Spinal cord (tissue), 10 donors: ENCODE measurements at places on chromosomes 2 and 18.

DNA sequence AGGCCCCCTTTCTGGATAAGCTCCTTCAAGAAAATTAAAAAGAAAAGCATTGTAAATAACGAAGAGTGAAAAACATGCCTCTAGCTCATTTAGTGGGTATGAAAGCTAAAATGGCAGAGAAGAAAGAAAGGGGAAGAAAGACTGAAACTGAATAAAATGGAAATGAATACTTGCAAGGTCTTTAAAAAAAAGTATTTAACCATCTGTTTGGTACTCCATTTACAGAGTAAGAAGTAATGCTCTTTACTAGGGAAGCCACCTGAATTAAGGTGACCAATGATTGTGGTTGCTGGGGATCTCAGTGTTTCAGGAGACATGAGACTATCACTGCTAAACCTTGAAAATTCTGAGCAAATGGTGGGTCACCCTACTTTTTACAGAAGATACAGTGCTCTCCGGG lies 17.7 kb upstream of the ARL5A start:
- no peak for DNase-seq

DNA sequence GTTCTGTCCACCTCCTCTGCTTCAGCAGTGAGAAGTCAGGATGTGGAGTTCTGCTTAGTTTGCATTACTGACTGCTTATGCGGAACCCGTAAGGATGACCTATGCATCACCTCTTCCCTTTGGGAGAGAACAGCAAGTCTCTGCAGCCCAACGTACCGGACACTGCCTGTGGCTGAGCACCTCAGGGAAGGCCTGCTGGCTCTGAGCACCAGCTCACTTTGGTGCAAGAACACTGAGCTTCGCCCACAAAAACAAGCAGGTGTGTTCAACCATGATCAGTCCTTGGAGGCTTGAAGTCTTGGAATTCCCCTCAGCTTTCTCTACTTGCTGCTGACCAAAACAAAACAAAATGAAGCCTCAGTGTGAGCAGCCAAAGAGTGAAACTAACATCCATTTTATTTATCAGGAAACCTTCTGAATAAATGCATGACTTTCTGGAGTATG lies 52.7 kb upstream of the NCK2 start:
- DNase-seq, result no peak

GRCh38 chr2:36562240-36562639 lies 35.7 kb downstream of the FEZ2 start:
- no peak for DNase-seq

DNA sequence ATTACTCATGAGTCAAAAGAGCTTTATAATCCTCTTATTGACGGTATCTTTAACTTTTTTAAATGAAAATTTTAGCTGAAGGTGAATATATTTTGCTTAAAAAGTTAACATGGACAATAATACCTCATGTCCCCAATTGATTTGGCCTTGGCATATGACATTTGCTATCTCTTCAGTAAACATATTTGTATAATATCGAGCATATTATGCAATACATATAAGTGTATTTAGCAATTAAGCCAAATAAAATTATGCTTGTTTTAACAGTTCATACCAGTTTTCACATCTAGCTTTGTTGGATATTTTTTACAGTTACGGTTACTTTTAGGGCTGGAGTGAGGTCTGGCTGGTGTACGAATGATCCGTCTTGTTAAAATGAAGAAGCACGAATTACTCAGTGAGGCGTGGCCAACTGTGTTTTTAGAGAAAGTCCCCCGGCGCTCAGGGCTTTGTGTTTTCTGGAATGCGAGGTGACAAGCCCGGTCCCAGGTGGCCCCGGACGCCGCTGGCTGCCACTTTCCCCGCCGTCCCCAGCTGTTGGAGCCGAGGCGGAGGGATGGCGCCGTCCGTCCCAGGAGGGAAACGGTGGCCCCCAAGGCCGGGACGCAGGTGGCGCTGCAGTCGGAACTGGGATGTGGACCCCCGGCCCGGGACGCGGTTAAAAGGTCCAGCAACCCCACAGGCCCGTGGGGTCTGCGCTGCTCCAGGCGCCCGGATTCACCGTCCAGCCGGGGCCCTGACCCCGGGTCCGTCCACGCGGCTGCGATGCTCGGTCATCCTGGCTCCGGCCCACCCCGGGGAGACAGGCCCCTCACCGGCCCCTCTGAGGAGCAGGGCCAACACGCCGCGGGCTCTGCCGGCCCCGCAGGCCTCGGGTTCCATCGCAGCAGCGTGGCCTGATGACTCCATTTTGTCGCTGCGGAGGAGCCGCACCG lies 41.3 kb downstream of the TMEM18 start:
- no peak for DNase-seq

DNA sequence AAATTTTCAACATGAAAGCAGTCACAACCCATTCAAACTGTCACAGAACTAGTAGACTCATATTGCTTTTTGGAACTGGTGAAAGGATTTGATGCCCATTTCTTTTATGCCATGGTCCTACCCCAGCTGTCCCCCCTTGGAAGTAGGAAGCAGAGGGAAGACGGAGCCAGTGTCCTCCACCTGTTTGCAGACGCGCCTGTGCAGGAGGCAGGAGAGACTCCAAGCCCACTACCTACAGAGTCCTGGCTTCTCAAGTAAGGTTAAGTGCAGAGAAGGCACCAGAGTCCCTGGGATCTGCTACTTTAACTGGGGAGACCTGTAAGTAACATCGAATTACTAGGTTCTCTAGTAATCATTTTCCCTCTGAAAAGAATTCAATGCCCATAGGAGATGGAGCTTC lies 32.7 kb upstream of the DNMT3A start:
- DNase-seq, result no peak

GRCh38 chr2:100822587-100823248 lies 2.8 kb downstream of the NPAS2 start:
- peak; percentile 50 for DNase-seq

DNA sequence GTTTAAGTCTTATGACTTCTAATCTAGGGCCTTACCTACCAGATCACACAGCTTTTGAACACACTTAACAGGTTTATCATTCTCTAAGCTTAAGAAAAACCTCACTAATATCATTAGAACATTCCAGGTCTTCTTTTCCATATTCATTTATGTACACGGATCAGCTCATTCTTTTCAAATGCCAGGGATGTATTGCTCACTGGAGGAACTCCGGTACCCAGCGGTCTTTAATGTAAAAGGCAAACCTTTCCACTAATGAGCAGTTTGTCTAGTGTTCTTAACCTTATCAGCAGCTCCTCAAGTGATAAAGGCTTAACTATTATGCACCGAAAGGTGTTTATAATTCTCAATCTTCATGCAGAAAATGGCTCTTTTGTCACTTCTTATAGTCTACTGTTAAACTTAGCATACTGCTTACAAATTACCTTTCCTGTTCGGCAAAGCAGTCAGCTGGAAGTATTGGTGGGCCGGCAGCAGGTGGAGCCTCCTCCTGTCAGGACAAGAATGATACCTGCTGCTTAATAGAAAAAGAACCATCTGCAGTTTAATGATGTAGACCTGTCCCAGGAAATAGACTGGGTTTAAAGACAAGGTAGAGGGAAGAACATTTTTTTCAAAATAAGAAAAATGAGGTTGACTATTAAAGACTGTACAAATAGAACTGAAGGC lies 142.7 kb downstream of the FIGN start:
- no peak for DNase-seq

DNA sequence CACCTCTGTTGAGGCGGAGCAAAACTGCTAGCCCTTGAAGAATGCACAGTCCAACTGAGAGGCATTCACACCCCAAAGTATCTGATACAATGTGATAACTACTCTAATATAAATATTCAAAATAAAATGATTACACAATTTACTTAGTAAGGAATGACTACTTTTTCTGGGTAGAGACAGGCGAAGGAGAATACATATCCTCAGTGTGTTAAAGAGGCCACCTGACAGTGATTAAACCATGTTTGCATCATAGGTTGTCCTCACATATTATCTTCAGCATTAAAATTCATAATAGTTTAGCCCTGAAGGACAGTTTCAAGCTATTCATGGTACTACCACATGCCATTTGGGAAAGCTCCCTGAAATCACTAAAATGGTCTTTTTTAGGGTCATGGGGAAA lies 16.9 kb upstream of the BAZ2B start:
- DNase-seq, result no peak

DNA sequence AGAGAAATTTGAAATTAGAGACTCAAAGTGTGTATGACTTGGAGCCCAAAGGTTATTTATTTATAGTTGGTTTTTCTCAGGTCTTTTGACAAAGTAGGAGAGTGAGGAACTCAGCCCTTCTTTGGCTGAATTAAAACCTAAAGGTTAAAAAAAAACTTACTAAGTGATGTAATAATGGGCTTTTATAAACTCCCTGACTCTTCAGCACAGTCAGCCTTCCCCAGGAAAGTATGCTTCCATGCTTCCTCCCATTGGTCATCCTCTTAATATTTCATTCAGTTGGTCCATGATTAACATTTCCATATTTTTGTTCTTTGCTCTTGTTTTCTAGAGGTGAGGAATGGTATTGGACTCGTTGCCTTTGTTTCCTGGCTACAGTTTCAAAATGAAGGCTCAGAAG lies 7.2 kb downstream of the ARPC2 start:
- DNase-seq, result no peak
